BE2C (cell line): ENCODE measurements at places on chromosomes 16 and 17.

DNA sequence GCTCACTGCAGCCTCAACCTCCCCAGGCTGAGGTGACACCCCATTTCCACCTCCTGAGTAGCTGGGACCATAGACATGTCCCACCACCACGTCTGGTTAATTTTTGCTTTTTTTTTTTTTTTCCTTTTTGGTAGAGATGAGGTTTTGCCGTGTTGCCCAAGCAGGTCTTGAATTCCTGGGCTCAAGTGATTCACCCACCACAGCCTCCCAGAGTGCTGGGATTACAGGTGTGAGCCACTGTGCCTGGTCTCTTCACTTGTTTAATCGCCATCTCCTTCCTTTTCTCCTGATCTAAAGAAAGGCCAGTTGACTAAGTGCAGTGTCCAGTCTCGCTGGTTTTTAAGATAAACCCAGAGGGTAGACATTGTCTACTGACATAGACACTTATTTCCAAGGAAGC lies 152.0 kb downstream of the C16orf95 start:
- DNase-seq = no peak

DNA sequence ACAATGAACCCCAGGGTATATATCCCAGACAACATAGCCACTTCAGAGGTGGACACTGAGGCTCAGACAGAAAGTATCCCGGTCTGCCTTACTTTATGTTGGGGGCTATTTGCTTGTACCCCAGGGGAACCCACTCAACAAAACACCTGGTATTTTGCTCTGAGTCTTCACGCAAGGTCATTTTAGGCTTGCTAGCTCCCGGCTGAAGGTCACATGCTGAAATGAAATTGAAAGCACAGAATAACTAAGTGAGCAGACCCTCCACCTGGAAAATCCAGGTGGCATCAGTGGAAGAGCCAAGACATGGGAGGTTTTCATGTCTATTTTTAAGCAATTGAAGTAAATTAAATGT lies 4.1 kb upstream of the KDM8 start:
- DNase-seq = no peak

DNA sequence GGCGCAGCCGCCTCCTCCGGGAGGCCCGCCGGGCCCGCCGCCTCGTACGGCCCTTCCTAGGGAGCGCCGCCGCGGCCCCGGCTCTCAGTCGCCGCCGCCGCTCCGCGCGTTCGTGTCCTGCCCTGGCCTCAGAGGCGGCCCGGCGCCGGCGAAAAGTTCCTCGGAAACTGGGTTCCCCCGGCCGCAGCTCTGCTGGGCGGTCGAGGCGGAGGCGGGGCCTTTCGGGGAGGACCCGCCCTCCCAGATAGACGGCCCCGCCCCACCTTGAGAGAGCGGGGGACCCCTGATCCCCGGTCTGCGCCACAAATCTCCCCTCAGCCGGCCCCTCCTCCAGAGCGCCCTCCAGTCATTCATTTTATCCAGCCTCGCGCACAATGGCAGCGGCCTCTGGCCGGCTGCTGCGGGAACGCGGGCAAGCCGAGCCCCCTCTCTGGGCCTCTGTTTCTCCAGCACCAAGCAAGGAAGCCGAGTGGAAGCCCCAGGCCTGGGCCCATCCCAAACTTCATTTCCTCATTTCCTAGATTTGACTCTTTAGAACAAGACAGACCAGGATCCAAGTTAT lies at the start of gene SREBF1:
Gene SREBF1, minus strand, starts transcription at position 169 of the 562 bp plus-strand sequence. CDS start 169 bp downstream, outside the sequence.
- peak; percentile 55 for DNase-seq

- DNase-seq = peak; percentile 99
Observed at GRCh38 chr17:74987418-74987908, at the start of gene CDR2L. Gene CDR2L (plus strand): TSS chr17:74987632. CDS start chr17:74988044, 412 bp downstream.

- no peak for DNase-seq
Observed at GRCh38 chr16:30443631-30444030, 2.0 kb downstream of the SEPHS2 start.

- no peak for DNase-seq
Observed at GRCh38 chr17:14337596-14338079, 36.8 kb downstream of the HS3ST3B1 start.

- no peak for DNase-seq
Observed at GRCh38 chr17:773467-774312, 8.4 kb downstream of the GLOD4 start.

GRCh38 chr17:77963441-77963840 lies 4.9 kb downstream of the TNRC6C start:
- DNase-seq = peak; percentile 75

- no peak for DNase-seq
Observed at GRCh38 chr16:68900009-68900408, 56.7 kb downstream of the TANGO6 start.

DNA sequence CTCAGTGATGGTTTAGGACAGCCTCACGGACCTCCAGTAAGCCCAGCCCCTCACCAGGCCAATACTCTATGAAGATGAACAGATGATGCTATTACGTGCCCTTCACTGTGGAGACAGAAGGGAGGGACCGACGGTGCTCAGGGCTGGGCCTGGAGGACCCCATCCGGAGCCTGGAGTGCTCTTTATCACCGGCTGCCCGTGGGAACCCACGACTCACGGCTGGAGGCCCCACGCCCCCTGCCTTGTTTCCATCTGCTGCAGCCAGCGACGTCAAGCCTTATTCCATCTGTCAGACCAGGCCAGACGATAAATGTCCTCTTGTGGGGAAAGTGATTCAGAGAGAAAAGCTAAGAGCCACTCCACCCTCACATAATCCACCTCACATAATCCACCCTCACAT lies 4.0 kb upstream of the TIMM22 start:
- DNase-seq = no peak

GRCh38 chr17:46135126-46135812 lies 58.0 kb downstream of the KANSL1 start:
- DNase-seq = no peak

DNA sequence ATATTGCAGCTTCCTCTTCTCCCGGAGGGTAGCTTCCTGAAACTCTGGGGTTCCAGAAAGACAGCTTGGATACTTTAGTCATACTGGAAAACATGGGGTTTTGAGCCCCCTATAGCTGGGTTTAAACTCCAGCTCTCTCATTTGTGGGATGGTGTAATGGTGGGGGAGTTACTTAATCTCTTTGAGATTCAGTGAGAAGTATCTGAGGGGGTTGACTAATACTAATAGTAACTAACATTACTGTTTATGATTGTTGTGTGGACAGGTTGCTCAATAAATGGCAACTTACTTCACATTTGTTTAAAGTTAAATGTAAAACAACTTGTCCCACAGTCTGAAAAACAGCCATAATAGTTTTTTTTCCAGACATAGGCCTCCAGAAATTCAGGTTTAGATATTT lies 5.1 kb upstream of the SUZ12 start:
- no peak for DNase-seq

GRCh38 chr17:18339933-18340332 lies 23.4 kb downstream of the SHMT1 start:
- DNase-seq = no peak

DNA sequence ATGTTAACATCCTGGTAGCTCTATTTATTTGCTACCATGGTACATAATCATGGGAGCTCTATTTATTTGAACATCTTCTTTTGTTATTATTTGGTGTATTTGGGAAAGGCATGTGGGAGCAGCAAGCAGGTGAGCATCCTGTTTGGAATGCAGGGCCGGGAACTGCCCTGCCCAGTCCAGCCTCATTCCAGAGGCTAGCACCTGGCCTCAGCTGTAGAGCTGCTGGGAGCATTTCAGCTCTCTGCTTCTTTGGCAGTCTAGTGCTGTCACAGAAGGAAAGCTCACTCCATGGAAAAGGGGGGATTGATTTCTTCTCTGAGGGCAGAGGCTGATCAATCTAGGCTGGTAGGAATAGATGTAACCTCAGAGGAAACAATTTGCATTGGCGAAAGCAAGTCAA lies 112.5 kb downstream of the WWOX start:
- no peak for DNase-seq

GRCh38 chr17:17146786-17147406 lies 59.2 kb downstream of the PLD6 start:
- DNase-seq = peak; percentile 18

GRCh38 chr17:2194889-2195335 lies 108.7 kb downstream of the SMG6 start:
- no peak for DNase-seq

DNA sequence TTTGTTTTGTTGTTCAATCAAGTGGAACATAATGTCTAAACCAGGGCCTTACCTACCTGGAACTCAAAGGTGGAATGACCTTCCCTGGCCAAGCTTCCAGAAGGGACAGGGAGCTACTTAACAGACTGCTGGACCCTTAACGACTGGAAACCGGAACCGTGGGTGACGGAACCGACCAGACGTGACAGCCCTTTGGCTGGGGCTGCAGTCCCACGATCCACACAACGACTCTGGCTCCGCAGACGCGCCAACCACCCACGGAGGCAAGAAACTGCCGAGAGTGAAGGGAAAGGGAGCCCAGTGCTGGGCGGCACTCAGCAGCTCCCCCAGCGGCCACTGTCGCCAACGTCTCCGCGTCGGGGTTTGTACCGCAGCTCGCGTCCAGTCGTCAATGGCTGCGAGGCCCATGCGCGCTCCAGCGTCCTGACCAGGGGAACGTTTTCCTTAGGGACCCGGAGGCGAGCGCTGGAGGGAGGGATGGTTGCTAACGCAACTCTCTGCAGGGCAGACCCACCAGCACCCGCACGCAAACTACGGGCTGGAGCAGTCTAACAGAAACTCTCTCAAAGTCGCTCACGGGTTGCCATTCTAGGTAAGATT lies 5.5 kb upstream of the KIF22 start:
- no peak for DNase-seq

- DNase-seq = no peak
Observed at GRCh38 chr17:77325577-77326075, 184.9 kb downstream of the SEC14L1 start.

DNA sequence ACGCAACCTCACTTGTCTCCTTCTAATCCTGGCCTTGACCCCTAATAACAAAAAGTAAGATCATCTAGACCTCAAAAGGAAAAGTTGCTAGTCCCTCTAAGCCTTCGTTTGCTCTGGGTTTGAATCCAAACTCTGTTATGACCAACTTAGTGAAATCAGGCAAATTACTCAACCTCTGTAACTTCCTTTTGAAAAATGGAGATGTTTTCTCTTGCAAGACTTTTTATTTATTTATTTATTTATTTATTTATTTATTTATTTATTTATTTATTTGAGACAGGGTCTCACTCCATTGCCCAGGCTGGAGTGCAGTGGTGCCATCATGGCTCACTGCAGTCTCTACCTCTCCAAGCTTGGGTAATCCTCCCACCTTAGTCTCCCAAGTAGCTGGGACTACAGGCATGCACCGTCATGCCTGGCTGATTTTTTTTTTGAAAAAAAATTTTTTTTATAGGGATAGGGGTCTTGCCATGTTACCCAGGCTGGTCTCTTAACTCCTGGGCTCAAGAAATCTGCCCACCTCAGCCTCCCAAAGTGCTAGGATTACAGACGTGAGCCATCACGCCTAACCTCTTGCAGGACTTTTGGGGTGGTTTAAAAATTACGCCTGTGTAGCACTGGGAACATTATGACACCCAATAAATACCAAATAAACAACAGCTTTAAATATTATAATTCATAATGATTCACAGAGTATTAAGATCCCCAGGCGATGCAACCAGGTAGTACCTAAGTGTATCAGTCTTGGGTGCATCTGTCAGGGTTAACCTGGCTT lies 63.4 kb downstream of the PITPNC1 start:
- no peak for DNase-seq

GRCh38 chr17:15274017-15274416 lies 8.9 kb upstream of the PMP22 start:
- DNase-seq = no peak

- no peak for DNase-seq
Observed at GRCh38 chr16:12323007-12323758, 346.6 kb downstream of the SNX29 start.

DNA sequence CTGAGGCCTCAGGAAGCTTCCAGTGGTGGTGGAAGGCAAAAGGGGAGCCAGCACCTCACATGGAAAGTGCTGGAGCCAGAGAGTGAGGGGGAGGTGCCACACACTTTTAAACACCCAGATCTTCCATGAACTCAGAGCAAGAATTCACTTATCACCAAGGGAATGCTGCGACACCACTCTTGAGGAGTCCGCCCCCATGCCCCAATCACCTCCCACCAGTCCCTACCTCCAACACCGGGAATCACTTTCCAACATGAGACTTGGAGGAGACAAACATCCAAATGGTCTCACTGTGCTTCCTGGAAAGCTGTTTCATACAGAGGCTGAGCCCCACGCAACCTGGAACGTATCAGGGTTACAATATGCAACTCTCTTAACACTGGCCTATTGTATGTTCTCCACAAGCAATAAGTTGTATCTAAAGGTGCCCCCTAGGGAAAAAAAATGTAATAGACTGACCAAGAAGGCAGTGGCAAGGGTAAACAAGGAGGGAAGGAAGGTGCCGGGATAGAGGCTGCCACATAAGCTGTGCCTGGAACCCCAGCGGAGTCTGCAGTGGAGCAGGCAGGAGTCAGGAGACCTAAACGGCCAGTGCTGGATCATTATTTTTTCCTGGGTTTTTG lies 106.7 kb upstream of the FOXF1 start:
- DNase-seq = no peak

GRCh38 chr17:64689106-64689505 lies 27.0 kb upstream of the SMURF2 start:
- DNase-seq = peak; percentile 28
